ENCODE measurements at places on chromosomes 2 and 18.

DNA sequence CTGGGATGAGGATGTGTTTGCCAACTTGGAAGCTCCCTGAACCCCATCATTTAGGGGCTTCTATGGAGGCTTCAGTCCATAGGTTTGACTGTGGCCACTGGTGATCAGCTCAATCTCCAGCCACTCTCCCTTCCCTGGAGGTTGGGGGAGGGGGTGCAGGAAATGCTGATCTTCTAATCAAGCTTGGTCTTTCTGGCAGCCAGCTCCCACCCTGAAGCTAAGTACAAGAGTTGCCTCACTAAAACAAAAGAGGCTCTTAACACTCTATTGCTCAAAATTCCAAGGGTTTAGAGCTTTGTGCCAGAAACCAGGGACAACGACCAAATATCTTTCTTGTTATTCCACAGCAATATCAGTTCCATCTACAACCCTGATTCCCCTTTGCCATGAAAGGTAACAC is 19.4 kb upstream of the MPPE1 start:
- DNase-seq = no peak

- no peak for DNase-seq
Measured at GRCh38 chr2:111634050-111634794, 249.8 kb downstream of the ANAPC1 start.

DNA sequence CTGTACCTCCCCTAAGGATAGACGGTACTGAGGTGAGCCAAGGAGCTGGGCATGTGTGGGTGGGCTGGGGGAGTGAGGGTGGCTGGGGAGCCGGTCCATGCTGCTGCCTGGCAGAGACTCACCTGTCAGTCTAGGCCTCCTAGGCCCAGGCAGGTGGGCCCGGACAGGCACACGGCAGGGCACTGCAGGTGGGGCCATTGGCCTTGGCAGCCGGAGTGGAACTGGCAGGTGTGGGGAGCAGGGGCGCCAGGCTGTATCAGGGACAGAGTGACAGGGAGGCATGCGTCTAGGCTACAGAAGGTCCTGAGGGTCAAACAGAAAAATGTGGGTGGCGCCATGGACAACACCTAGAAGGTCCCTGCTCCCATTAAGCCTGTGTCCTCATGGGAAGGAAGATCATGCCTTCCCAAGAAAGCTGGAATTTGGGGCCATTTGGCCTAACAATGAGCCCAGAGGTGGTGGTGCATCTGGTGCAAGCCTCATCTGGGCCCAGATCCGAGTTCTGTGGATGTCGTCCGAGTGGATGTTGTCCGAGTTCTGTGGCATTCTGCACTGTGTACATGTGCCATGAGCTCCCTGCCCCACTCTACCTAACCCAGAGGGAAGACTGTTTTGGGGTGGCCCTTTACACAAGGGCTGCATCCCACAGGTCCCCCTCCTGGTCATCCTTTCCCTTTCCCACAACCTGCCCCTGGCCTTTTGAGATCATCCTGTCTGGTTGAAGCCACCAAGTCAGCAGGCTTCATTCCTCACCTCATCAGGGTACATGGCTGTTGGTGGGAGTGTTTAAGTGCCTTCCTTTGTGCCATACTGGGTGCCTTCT is 249.7 kb downstream of the GLI2 start:
- DNase-seq = no peak

DNA sequence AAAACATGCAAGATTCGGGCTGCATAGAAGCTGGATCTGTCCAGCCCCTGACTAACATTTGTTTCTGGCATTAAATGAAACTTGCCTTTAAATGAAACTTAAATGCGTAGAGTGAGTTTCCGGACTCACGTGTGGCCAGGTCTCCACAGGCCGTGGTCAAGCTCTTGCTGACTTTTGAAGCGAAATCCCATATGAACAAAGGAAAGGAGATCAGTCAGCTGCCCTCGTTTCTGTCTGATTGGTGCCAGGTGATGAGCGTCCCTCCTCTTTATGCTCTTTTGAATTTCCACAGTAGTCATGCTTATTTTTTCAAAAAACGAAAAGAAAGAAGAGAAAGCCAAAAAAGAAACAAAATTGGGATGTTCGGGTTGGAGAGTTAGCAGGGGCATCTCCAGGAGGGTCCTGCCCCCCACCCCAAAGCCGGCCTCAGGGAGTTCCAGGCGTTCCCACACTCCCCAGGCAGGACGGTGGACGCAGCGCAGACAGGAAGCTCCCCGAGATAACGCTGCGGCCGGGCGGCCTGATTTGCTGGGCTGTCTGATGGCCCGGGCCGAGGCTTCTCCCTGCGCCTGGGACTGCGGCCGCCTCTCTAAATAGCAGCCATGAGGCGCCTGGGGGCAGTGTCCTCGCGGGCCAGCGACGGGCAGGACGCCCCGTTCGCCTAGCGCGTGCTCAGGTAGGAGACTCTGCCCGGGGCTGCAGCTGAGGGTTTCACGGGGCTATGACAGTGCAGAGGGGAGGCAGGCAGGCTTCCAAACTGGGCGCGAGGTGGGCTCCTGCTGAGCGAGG is at the start of gene COLEC11:
COLEC11 (plus strand) TSS at position 620 of the 789 bp plus-strand sequence. CDS start 9,229 bp downstream, outside the sequence.
- DNase-seq = no peak

GRCh38 chr2:82139979-82140611 is 1835.5 kb upstream of the LRRTM1 start:
- DNase-seq = no peak

GRCh38 chr2:222909286-222909685 is 48.5 kb downstream of the ACSL3 start:
- DNase-seq = no peak

DNA sequence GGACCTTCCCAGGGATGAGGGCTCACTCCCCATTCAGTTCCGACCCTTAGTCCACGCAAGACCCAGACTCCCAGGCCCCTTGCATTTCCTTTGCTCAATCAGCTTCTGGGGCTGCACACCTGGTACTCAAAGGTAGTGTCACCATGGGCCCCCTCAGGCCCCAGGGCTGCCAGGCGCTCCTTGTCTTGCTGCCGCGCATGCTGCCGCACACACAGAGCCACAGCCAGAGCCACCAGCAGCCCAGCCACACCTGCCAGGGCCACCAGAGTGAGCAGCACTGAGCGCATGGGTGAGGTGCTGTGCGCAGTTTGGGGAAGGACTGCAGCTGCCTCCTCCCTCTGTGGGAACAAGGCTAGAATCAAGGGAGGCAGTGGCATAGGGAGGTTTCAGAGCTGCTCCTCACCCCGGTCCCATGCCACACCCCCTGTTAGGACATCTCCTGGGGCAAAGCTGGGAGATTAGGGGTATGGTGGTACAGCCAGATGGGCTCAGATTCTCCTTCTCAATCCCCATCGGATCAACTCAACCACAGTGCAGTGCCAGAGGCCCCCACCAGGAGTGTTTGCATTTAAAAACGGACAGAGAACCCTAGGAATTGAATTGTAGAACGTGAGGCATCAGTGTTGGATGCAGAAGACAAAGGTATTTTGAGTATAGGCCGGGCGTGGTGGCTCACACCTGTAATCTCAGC is 11.3 kb downstream of the PTPRN start:
- no peak for DNase-seq

DNA sequence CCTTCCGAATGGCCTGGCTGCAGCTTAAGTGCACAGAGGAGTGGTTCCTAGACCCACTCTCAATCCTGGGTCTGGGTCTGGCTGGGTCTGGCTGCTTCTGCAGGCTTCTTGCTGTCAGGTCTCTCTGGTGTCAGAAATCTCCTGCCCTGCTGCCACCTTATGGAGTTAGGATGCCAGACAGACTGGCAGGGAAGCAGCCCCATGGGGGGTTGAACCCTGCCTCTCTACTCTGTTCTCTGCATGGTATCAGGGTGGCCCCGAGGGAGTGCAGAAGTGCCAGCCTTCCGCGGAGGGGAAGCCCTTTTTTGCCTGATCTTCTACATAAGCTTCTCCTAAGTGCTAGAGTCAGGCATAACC is 89.4 kb downstream of the ZCCHC2 start:
- DNase-seq = no peak

GRCh38 chr2:23425885-23426262 is 40.9 kb downstream of the KLHL29 start:
- no peak for DNase-seq

- no peak for DNase-seq
Measured at GRCh38 chr2:240340361-240340761, 95.1 kb upstream of the GPC1 start.

DNA sequence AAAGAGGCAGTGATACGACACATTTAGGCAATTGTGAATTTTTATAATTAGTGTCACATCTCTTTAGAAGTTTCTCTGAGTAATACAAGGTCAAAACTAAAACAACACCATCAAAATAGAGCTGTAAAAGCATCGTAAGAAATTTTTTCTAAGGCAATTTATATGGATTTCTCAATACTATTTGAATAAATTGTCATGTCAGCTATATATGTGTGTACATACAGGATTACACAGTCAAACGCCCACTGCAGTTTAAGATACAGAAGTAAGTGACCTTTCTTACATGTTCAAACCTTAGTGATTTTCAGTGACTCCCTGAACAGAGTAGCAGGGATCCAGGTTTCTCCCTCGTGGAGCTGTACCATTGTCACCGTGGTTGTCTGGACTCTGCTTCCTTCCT is 129.1 kb upstream of the CBLN2 start:
- no peak for DNase-seq

GRCh38 chr2:224925810-224926100 is 116.5 kb downstream of the DOCK10 start:
- no peak for DNase-seq

GRCh38 chr2:149409506-149409905 is 79.1 kb downstream of the LYPD6 start:
- DNase-seq = no peak

DNA sequence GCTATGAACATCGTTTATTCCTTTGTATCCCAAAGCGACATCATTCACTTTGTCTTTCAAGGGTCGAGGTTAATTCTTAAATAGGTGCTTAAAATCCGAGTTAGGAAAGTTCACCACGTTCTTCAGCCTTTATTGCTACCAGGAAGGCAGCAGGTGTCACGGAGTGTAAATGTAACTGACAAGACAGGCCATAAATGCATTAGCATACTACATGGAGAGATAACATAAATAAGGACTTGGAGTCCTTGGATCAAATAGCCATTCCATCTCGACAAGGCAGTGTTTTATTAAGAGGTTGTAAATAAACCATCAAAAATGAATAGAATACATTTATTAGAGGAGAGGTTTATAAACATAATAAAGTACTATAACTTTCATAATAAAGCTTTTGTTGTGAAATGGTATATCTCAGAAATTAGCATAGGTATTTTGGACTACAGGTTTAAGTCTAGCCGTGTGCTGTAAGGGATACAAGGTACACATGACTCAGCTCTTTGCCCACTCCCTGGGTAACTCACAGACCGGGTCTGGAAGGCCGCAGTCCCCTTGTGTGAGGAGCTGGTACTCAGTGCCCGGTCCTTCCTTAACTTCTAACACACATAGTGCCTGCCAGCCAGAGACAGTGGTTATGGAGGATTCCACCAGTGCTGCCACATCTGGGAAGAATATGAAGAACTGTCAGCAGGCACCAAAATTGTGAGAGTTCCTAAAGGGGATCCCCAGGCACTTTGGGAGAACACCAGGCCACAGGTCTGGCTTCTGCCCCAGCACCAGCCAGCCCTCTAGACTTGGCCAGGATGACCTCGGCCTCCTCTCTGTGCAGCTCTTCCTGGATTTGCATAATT is 29.4 kb downstream of the CAPN13 start:
- DNase-seq = no peak

DNA sequence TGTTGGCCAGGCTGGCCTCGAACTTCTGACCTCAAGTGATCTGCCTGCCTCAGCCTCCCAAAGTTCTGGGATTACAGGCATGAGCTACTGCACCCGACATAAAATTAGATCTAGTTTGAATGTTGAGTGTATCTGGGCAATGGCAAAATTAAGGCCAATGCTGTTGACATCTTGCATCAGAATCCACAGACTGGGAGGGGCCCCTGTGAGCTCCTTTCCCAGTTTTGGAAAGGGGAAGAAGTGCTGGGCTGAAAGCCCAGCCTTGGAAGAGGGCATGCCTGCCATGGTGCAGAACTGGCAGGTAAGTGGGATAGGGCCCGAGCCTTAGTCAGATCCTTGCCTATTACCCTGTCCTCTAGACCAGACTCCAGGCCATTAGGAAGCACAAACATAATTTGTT is 4.5 kb upstream of the MYOM1 start:
- no peak for DNase-seq

DNA sequence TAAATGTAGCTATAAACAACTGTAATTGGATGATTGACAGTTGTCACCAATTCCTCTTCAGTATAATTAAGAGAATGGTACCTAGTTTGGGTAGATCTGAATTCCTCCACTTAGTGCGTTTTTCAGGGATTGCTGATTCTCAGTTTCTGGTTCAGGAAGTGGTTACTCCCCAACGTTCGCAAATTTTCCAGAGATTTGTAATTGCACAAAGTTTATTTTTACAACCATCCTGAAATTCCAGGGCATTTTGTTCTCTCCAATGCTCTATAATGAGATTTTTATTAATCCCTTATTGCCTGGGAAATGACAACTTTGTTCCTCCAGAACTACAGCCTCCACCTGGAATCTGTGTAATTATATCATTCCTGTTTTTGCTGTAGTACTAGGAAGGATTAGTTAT is 710.6 kb upstream of the ZEB2 start:
- no peak for DNase-seq

DNA sequence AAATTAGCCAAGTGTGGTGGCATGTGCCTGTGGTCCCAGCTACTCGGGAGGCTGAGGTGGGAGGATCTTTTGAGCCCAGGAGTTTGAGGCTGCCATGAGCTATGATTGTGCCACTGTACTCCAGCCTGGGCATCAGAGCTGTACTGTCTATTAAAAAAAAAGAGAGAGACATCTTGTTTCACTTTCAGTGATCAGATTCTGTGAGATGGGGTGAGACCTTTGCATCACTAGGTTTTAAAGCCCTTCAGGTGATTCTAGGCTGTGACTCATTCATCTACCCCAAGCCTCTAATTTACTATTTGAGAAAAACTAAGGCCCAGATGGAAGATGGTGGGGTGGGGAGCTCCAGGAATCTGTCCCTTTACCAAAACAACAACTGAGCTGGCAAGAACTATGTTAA is 7.1 kb downstream of the C2orf92 start:
- no peak for DNase-seq

Data from hippocampal formation (tissue), 2 donors.